ENCODE measurements at places on chromosomes 6 and 20.

DNA sequence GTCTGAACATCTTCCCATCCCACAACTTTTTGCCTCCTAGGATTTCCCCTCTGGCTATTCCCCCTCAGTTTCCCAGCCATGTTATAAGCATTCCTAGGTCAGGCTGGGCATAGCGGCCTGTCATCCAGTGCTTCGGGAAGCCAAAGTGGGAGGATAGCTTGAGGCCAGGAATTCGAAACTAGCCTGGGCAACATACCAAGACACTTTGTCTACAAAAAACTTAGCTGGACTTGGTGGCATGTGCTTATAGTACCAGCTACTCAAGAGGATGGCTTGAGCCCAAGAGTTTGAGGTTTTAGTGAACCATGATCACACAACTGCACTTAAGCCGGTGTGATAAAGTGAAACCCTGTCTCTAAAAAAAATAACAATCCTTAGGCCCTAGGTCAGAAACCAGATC lies 447.4 kb downstream of the KIF16B start:
- no peak for DNase-seq

- no peak for DNase-seq
Observed at GRCh38 chr6:129902681-129903080, 41.6 kb upstream of the TMEM244 start.

- DNase-seq = no peak
Observed at GRCh38 chr6:106102967-106103727, 17.0 kb downstream of the PRDM1 start.

DNA sequence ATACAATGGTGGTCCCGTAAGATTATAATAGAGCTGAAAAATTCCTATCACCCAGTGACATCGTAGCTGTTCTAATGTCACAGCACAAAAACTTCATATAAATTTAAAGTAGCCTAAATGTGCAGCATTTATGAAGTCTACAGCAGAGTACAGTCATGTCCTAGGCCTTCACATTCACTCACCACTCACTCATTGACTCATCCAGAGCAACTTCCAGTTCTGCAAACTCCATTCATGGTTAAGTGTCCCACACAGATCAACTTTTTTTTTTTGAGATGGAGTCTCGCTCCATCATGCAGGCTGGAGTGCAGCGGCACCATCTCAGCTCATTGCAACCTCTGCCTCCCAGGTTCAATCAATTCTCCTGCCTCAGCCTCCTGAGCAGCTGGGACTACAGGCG lies 20.9 kb upstream of the KCNG1 start:
- DNase-seq = no peak

DNA sequence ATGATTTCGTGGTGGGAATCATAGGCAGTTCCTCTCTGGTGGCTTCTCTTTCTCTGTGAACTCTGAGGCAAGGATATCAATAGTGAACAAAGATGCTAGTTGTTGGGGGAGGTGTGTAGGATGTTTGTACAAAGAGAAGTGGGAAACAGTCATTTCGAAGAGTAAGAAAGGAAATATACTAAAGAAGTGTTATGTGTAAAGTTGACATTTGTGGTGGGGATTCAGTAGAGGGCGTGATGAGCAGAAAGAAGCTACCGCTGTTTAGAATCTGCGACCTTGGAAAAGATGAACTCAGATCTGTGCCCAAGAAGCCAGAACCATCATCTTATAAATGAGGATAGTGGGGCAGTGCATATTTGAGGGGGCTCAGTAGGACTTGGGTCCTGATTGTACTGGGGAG lies 11.4 kb downstream of the SLC35F1 start:
- no peak for DNase-seq

DNA sequence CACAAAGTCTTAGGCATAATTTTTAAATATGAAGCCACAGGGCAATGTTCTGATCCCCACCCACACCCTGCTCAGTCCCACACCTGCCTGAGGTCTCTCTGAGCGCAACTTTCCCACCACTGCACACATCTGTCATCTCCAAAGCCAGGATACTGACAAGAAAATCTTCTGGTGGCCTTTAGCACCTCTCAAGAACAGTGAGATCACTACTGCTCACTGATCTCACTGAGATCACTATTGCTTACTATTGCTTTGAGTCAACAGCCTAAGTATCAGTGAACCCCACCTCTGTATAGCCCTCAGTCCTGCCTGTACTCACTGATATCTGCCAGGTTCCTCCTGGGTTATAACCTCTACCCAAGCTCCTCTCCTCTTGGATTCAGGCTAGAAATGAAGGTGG lies 6.4 kb downstream of the TNFRSF21 start:
- no peak for DNase-seq

GRCh38 chr20:36130390-36130789 lies 24.1 kb upstream of the EPB41L1 start:
- DNase-seq = no peak

GRCh38 chr20:9301129-9302090 lies 213.0 kb upstream of the LAMP5 start:
- DNase-seq = no peak

DNA sequence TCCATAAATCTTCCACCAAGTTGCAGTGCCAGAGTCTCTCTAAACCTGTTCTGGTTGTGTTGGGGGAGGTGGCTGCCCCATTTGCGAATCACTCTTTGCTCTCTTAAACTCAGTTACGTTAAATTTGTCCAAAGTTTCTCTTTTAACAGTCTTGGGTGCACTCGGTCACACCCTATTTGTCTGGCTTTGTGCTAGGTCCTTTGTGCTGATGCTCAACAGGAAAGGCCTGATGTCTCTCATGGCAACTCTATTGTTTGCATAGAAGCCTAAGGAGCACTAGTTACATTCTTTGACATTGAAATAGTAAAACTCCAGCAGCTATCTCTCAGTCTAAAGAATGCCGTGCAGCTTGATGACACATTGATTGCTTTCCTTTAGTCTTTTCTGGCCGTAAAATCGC lies 105.1 kb downstream of the TRMT11 start:
- DNase-seq = no peak

Measured in NCI-H2107 (cell line).